ENCODE measurements at places on chromosomes 4 and X. TPM values are rescaled to one million over a fixed set of nuclear protein-coding genes. Genes with fewer than 3 reads are reported as not detected.

DNA sequence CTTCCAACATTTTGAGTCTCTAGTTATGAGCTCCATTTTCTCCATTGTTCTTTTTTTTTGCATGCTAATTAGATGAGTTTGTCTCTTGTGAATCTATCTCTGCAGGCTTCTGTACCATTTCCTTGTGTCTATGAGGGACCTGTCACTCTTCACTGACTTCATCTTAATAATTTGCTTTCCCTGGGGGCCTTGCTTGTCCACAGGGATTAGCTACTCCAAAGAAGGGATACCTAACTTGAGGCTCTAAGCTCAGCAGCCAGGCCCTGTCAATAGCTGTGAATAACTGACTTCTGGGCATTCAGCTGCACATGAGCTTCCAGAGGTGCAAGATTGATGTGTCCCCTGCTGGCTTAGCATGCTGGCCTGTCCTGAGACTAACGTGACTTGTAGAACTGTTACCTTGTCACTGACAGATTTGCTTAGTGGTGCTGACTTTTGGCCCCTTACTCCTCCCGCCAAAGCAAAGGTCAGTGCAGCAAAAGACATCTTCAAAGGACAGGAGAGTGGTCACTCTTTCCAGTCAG, 124.6 kb downstream of the AFF2 start:
- H3K36me3 ChIP-seq: no peaks in the 10 kb centered on the region
- H3K4me1 ChIP-seq: no peaks in the 10 kb centered on the region
- no peak for DNase-seq
- H3K27me3 ChIP-seq: peaks cover under 1% of the 10 kb centered on the region

Gene NDST3
- not detected for total RNA-seq

DNA sequence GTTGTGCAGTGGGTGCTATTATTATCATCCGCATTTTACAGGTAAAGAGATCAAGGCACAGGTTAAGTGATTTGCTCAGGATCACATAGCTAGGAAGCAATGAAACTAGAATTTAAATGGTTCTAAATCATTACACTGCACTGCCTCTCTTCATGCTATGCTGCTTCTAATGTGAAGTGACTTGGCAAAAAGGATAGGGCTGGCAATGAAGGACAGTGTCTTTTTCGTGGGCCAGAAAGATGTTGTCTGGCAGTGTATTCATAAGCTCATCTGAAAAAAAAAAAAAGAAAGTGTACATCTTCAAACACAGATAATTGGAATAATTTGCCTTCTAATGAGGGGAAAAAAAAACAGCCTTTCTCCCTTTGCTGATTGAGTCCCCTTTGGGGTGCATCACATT, 132.2 kb upstream of the FUNDC1 start:
- H3K27ac ChIP-seq: no peak overlapping the region
- H3K36me3 ChIP-seq: no peaks in the 10 kb centered on the region
- H3K4me3 ChIP-seq: no peak overlapping the region
- H3K27me3 ChIP-seq: no peaks in the 10 kb centered on the region
- H3K4me1 ChIP-seq: no peaks in the 10 kb centered on the region

GRCh38 chr4:82798168-82799005, at the start of gene SCD5:
Gene SCD5, minus strand, starts transcription at chr4:82798796. Its CDS starts 259 bp downstream, at chr4:82798537.
- peak; percentile 18 for DNase-seq
- peaks cover 18% of the 10 kb centered on the region for H3K4me1 ChIP-seq

DNA sequence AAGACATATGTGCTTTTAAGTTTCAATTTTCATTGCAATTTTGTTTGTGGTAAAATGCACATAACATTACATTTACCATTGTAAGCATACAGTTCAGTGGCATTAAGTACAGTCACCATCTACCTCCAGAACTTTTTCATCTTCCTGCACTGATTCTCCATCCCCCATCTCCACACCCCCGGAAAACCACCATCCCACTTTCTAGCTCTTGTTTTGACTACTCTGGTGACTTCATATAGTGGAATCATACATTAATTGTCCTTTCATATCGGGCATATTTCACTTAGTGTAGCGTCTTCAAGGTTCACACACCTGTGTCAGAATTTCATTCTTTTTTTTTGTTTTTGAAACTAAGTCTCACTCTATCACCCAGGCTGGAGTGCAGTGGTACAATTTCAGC, 143.5 kb downstream of the GPR143 start:
- no peak overlapping the region for H3K27ac ChIP-seq
- DNase-seq: no peak
- H3K4me1 ChIP-seq: peaks cover 33% of the 10 kb centered on the region
- H3K4me3 ChIP-seq: no peak overlapping the region

Gene AMTN
- not detected for total RNA-seq

DNA sequence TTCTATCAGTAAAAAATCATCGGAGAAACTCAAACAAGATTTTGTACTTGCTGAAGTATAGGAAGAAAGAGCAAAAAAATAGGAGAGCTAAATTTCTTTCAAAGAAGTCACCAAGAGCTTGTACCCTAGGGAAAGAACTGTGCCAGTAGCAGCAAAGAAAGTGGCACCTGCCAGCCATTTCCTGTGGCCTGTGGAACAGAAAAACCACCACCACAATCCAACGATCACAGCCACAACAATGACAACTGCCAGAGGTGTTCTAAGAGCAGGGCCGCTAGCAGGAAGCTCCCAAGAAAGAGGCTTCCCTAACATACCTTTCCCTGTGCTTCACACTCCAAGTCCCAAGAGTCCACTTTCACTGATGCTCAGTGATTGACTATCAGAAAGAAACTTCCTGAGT, 266.1 kb upstream of the GPC4 start:
- no peaks in the 10 kb centered on the region for H3K27me3 ChIP-seq
- H3K27ac ChIP-seq: no peak overlapping the region
- no peaks in the 10 kb centered on the region for H3K36me3 ChIP-seq
- no peaks in the 10 kb centered on the region for H3K4me1 ChIP-seq
- no peak overlapping the region for H3K4me3 ChIP-seq

Gene SMIM10L2A
- 0.45 TPM for total RNA-seq

DNA sequence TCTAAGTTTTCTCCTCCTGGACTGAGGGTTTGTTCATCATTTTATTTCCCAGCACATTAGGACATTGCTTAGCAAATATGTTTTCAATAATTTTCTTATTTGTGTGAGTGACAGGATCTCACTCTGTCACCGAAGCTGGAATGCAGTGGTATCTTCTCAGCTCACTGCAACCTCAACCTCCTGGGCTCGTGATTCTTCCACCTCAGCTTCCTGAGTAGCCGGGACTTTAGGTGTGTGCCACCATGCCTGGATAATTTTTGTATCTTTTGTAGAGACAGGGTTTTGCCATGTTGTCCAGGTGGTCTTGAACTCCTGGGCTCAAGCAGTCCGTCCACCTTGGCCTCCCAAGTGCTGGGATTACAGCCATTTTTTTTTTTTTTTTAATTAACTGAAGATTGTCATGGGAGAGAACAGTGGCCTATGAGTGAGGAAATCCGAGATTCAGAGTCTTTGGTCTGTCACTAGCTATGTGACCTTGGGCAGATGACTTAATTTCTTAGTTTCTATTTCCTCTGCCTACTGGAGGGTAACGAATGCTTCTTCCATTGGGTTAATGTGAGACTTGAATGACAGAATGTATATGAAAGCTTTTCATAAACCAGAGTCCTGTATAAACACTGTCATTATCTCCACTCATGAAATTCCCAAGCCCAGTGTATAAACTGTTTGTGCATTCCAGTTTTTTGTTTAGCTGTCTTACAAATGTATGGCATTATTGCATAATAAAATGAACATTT, 23.9 kb downstream of the MOB1B start:
- no peaks in the 10 kb centered on the region for H3K36me3 ChIP-seq
- H3K27me3 ChIP-seq: no peaks in the 10 kb centered on the region
- peak overlapping the region; percentile 84 for H3K27ac ChIP-seq
- peak overlapping the region; percentile 36 for H3K4me3 ChIP-seq

GRCh38 chr4:123616951-123617461, 220.4 kb downstream of the SPRY1 start:
- peaks cover 8% of the 10 kb centered on the region for H3K4me1 ChIP-seq
- no peaks in the 10 kb centered on the region for H3K36me3 ChIP-seq
- DNase-seq: peak; percentile 12
- H3K27ac ChIP-seq: peak overlapping the region; percentile 93
- peak overlapping the region; percentile 25 for H3K4me3 ChIP-seq

- H3K4me3 ChIP-seq: no peak overlapping the region
- no peaks in the 10 kb centered on the region for H3K36me3 ChIP-seq
- H3K4me1 ChIP-seq: no peaks in the 10 kb centered on the region
- no peaks in the 10 kb centered on the region for H3K27me3 ChIP-seq
Observed at GRCh38 chr4:16417198-16417597, 190.9 kb upstream of the TAPT1 start.

GRCh38 chr4:159374749-159375530, 272.1 kb downstream of the RAPGEF2 start:
- no peak overlapping the region for H3K4me3 ChIP-seq
- H3K4me1 ChIP-seq: peaks cover 2% of the 10 kb centered on the region
- no peak for DNase-seq
- H3K27me3 ChIP-seq: peaks cover 13% of the 10 kb centered on the region
- no peaks in the 10 kb centered on the region for H3K36me3 ChIP-seq
- no peak overlapping the region for H3K27ac ChIP-seq

GRCh38 chr4:170248576-170248975, 158.8 kb upstream of the AADAT start:
- DNase-seq: no peak
- H3K27ac ChIP-seq: no peak overlapping the region
- H3K27me3 ChIP-seq: no peaks in the 10 kb centered on the region
- H3K4me3 ChIP-seq: no peak overlapping the region
- no peaks in the 10 kb centered on the region for H3K36me3 ChIP-seq
- no peaks in the 10 kb centered on the region for H3K4me1 ChIP-seq

DNA sequence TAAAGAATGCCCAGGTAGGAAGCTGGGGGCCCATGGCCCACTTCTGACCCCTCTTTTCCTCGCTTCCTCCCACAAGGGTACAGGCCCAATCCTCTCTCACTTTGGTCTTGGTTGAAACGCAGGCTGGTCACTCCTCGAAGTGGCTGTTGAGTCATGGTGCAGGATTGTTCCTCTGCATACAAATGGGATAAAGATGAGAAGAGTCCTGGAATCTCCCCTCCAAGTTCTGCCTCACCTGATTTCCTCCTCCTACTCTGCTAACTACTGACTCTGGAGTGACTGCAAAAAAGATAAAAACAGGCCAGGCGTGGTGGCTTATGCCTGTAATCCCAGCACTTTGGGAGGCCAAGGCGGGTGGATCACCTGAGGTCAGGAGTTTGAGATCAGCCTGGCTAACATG, 1.7 kb downstream of the WDR45 start:
- DNase-seq: no peak
- H3K36me3 ChIP-seq: peaks cover 2% of the 10 kb centered on the region
- no peaks in the 10 kb centered on the region for H3K27me3 ChIP-seq
- no peak overlapping the region for H3K4me3 ChIP-seq
- H3K27ac ChIP-seq: no peak overlapping the region

GRCh38 chr4:39613093-39613656, 25.5 kb downstream of the SMIM14 start:
- H3K4me1 ChIP-seq: peaks cover 3% of the 10 kb centered on the region
- no peak for DNase-seq
- no peak overlapping the region for H3K27ac ChIP-seq
- peaks cover 10% of the 10 kb centered on the region for H3K36me3 ChIP-seq

Gene EGFL6
- total RNA-seq: not detected
